Activated CD4-positive, alpha-beta T cell treated with anti-CD3 and anti-CD28 coated beads for 1 hour (primary cell): ENCODE measurements at places on chromosomes 7 and 10.

- no peak for DNase-seq
Measured at GRCh38 chr7:46352004-46352954, 431.2 kb upstream of the IGFBP3 start.

- no peak for DNase-seq
Measured at GRCh38 chr7:104900525-104901239, 113.3 kb upstream of the KMT2E start.

- no peak for DNase-seq
Measured at GRCh38 chr10:96655461-96656197, 64.7 kb downstream of the PIK3AP1 start.

DNA sequence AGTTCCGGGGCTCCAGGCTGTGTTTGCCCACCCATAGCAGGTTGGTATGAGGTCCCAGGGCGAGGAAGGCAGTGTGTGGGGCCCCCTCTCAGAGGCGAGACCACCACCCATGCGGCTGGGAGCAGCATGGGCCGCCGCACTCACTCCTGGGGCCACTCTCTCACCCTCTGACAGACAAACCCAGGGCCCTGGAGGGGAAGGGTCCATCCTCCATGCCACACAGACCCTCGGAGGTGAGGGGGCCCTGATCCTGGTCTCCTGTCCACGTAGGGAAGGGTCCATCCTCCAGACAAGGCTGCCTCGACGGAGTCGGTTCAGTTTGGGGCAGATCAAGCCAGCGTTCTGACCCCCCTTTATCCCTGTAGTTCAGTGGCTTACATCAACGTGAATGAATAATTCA lies 230.8 kb downstream of the ELFN1 start:
- no peak for DNase-seq

- DNase-seq: no peak
Measured at GRCh38 chr10:80132299-80133139, at the start of gene PLAC9. PLAC9 (plus strand) TSS chr10:80132730; CDS start chr10:80132763, 33 bp downstream.

DNA sequence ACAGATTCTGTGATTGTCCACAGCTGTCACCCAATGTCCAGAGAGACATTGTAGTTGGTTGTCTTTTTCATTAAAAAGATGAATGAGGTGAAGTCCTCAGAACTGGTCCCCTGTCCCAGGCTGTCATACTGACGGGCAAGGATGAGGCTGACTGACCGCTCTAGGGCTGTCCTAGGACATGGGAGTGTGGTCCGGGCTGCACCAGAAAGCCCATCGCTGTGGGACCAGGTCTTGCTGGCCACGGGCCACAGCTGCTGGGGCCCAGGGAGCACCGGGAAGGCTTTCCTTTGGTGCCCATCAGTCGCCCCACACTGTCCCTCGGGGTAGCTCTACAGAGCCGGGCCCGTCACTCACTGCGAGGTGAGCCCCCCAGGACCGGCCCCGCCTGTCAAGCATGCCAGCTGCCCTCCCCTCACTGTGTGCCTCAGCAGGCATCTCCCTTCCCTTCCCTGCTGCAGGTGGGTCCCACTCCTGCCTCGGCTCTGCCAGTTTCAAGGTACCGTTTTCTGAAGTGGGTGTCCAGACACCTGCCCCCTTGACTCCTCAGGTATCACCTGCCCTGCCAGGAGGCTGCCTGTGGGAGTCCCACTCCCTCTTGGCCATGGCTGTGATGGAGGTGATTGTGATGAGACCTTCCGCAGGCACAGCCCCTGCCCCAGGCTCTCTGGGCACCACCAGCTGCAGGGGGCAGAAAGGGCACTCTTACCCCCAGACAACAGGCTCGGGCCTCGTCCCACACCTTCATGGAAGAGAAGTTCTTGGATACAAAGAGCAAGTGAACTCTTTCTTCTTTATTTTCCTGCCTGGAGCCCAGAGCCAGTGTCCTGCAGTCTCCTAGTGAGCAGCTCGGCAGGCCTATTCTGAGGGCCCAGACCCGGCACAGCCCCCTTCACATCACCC lies 21.7 kb downstream of the LRRC27 start:
- no peak for DNase-seq

GRCh38 chr7:134781171-134781570 lies 1.7 kb downstream of the CALD1 start:
- DNase-seq: no peak

GRCh38 chr7:66928388-66928787 lies 7.4 kb downstream of the TMEM248 start:
- DNase-seq: no peak
